ENCODE measurements at places on chromosomes 3 and 15.

DNA sequence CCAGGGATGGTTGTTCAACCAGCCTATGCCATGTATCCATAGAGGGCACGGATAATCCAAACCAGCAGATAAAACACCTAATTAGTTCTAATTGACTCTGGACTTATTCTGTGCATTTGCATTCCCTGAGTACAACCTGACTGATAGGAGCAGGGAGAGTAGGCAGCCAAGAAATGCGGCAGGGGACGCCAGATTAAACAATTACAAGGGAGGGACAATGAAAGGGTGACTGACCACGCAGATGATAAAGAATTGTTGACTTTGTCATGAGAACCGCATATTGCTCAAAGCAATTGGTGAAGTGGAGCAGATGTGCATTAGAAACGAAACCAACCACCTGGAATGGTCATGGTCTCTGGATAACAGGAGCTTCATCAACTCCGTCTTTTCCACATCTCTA lies 369.1 kb upstream of the FRG2C start:
- DNase-seq: no peak

GRCh38 chr3:187926620-187927019 lies 181.4 kb upstream of the BCL6 start:
- no peak for DNase-seq

GRCh38 chr15:68528626-68529290 lies 50.0 kb upstream of the CORO2B start:
- no peak for DNase-seq

DNA sequence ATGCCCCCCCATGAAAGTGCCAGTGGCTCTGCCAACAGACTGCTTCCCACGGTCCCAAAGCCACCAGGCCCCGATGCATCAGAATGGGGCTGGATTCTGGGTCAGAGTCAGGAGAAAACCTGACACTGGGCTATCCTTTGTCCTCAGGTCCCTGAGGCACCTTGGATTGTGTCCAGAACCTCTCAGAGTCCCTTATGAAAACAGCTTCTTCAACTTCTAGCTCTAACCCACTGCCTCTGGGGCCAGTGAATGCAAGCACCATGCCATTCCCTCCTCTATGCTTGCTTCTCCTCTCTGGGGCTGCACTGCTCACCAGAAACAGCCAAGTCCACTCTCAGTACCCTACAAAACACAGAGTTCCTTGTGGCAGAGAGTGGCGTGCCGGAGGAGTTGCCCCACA lies 9.9 kb downstream of the CRABP1 start:
- DNase-seq: no peak

GRCh38 chr3:142095841-142096240 lies 53.5 kb downstream of the TFDP2 start:
- DNase-seq: no peak

GRCh38 chr3:71162221-71162620 lies 421.3 kb downstream of the FOXP1 start:
- no peak for DNase-seq

- DNase-seq: no peak
These were observed 40.9 kb downstream of the IRAK2 start for GRCh38 chr3:10205451-10206165.

Data from activated naive CD4-positive, alpha-beta T cell treated with Interleukin-2 at 50 U/mL for 16 hours (primary cell).